Foreskin melanocyte (primary cell): ENCODE measurements at places on chromosomes 2 and 18.

- no peak for DNase-seq
Observed at GRCh38 chr2:167258712-167259111, 370.4 kb downstream of the XIRP2 start.

- no peak for DNase-seq
Observed at GRCh38 chr2:175318542-175318941, 137.0 kb upstream of the ATP5MC3 start.

- peak; percentile 14 for DNase-seq
Observed at GRCh38 chr2:96470636-96471035, 34.5 kb downstream of the NEURL3 start.

GRCh38 chr2:223692191-223692947, 90.2 kb upstream of the SCG2 start:
- peak; percentile 52 for DNase-seq

DNA sequence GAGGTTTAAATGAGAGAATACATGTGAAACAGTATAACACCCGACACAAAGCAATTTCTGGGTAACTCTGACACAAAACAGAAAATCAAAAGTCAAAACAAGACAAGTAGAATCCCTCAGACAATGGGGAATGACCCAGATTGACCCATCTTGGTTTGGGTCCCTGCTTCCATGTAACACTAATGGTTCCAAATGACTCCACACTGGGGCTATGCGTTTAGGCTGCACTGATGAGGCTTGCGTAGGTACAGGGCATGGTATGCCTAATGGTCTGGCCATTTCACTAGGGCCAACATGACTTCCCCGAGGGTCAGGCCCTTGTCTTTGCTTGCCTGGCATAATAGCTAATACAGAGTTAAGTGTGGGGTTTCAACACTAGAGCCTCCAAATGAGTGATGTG, 27.2 kb upstream of the NFE2L2 start:
- DNase-seq, result no peak

DNA sequence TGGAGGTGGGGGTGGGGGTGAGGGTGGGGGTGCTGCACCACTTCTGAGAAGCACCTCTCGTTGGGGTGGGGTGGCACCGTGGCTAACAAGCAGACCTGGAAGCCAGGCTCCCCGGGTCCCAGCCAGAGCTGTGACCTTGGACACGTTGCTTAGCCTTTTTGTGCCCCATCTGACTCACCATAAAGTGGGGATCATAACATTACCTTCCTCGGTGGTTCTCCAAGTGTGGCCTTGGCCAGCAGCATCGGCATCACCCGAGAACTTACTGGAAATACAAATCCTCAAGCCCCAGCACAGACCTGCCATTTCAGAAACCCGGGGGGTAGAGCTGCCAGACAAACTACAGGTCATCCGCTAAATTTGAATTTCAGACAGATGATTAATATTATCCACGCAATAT, 58.7 kb upstream of the SLC66A3 start:
- DNase-seq, result no peak

DNA sequence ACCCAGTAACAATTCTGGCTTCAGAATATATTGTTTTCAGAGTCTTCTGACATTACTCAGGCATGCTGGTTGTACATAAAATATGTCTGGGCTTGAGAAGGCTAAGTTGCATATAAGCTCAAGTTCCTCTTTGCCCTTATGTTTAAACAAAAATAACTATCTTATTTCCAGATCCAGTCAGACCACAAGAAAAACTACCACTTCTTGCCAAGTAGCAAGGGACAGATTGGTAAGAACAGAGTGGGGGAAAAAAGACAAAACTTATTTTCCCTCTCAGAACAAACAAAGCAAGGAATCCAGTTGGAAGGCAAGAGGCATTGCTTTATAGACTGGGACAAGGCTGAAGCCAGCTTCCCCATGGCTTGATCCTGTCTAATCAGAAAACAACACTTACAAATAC, 1036.7 kb upstream of the CELF4 start:
- no peak for DNase-seq

DNA sequence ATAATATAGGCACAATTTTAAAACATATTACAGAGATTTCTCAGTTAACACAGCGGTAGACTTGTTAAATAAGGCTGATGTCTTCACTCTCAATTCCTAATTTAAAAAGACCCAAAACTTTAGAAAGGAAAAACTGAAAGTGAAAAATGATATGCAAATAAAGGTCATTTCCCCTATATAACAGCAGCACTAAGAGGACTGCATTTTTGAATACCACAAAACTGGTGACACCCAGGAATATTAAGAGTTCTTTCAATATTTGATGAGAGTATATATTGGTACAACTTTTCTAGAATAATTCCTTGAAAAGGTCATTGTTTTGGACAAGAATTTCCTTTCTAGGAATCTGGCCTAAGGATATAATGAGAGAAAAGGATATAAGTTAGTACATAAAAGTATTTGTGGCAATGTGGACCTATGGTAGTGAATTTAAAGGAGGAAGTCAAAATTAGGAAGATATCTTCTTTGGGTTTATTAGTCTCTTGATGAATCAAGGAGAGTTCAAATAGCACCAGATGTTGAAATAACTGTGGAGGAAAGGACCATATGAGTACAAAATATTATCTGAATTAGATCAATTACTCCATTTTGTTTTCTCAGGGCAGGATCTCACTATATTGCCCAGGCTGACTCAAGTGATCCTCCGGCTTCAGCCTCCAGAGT, 70.3 kb downstream of the TMEM237 start:
- peak; percentile 18 for DNase-seq

- no peak for DNase-seq
Observed at GRCh38 chr2:144217853-144218633, 301.9 kb downstream of the ZEB2 start.

DNA sequence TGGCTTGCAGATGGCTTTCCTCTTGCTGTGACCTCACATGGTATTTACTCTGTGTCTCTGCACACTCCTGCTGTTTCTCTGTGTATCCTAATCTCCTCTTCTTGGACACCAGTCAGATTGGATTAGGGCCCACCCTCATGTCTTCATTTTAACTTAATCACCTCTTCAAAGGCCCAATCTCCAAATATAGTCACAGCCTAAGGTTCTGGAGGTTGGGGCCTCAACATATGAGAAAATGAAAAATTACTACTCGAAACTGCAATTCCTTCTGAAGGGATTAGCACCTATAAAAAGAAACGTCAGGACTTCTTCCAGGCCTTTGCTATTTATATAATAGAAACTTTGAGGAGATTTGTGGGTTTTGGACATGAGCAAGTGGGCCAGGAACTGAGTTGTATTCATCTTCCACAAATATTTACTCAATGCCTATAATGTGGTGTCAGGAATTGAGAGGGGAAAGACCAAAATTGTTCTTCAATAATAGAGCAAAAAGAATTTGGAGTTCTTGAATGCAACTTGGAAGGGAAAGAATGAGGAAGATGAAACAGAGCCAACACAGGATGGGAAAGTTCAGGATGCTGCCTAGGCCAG, 270.0 kb upstream of the FN1 start:
- DNase-seq, result no peak

DNA sequence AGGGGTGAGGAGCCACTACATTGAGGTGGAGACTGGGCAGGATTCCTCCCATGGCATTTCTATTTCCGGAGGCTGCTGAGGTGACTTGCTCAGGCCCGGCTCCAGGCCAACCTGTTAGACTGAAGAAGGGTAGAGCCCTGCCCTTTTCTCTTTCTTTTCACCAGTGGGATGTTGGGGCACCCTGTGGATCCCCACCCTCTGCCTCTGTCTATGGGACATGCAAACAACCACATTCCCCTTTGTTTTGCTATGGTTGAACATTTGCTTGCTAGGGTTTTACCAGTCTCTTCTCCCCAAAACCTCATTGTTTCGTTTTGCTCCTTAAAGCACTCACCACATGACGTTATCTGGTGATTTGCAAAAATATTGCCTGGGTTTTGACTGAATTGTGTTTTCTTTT, 183.3 kb downstream of the ARL4C start:
- DNase-seq, result no peak

DNA sequence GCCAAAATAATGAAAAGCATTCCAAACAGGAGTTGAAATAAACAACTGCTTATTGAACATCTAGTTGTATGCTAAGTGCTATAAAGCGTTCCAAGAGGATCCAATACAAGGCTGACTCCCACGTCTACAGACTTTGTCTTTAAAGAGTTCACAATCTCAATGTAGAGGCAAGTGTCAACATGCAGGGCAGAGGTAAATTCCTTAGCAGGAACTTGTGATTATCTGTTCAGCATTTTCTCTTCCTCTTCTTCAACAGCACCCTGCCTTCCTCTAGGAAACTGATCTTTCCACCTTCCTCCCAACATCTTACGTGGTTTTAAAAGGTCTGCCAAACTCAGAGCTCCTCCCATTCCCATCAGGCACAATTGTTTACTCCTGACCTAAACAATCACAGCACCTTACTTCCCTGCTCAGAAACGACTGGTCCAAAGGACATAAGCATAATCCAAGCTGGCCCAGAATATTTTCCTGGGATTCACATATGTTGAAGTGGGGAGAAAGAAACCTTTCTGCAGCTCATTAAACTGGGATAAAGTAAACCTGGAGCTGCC, 83.9 kb downstream of the ITSN2 start:
- no peak for DNase-seq

- DNase-seq, result no peak
Observed at GRCh38 chr18:26457611-26458353, 90.6 kb downstream of the KCTD1 start.

DNA sequence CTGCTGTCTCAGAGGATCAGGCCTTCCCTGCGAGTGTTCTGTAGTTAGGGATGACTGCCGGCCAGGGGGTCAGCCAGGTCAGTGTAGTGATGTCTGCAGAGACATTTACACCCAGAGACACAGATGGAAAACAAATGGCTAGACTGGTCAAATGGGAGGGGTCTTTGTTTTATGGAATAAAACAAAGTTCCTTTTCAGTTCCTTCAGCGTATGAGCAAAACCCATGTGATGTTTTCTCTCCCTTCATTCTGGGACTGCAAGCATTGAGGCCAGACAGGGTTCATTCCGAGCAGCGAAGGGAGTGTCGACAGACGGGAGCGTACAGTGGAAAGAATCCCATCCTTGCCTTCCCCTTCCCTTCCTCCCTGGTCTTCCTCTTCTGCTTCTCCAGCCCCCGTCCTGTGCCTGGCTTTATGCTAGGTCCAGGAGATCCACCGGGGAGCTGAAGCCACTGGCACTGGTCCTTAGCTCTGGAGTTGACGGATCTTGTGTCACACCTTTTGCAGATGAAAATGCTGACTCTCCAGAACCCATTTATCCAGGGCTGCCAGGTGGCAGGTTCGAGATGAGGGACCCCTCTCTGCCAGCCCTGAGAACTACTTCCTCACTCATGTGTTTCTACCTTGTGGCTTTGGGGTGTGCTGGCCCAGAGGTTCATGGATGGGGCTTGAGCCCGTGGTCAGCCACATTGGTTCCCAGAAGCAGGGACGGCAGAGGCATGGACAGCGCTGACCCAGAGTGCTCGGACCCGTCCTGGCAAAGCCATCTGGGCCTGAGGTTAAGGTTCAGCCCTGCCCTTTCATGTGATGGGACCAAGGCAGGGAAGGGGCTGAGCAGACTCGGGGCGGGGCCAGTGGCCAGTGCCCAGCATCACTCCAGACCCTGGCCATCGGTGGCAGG, 24.2 kb downstream of the ITGB1BP1 start:
- peak; percentile 97 for DNase-seq

DNA sequence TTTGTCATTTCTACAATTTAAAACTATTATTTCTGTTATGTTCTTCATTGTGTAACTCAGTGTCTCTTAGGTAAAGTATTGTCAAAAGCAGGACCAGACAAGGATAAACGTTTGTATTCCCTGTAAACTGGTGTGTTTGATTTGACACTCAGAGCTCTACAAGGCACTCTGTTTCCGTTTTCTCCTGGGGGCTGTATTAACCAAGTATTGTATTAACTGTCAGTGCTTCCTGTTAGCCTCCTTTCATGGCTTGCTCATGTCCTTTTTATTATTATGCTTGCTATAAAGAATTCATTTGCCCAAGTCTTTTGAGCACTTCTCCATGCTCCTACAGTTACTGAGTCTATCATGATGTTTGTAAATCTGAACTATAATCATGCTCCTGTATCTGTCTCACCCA, 323.7 kb downstream of the LPIN1 start:
- DNase-seq, result no peak

DNA sequence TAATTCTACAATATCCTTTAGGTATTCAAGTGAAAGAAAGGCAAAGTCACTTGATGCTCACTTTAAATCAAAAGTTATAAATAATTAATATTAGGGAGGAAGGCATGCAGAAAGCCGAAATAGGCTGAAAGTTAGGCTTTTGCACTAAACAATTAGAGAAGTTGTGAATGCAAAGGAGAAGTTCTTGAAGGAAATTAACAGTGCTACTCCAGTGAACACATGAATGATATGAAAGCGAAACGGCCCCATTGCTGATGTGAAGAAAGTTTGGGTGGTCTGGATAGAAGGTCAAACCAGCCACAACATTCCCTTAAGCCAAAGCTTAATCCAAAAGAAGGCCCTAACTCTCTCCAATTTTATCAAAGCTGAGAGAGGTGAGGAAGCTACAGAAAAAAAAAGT, 103.1 kb upstream of the CXCR4 start:
- DNase-seq, result no peak

- DNase-seq, result no peak
Observed at GRCh38 chr2:138893746-138894145, 113.6 kb upstream of the NXPH2 start.

DNA sequence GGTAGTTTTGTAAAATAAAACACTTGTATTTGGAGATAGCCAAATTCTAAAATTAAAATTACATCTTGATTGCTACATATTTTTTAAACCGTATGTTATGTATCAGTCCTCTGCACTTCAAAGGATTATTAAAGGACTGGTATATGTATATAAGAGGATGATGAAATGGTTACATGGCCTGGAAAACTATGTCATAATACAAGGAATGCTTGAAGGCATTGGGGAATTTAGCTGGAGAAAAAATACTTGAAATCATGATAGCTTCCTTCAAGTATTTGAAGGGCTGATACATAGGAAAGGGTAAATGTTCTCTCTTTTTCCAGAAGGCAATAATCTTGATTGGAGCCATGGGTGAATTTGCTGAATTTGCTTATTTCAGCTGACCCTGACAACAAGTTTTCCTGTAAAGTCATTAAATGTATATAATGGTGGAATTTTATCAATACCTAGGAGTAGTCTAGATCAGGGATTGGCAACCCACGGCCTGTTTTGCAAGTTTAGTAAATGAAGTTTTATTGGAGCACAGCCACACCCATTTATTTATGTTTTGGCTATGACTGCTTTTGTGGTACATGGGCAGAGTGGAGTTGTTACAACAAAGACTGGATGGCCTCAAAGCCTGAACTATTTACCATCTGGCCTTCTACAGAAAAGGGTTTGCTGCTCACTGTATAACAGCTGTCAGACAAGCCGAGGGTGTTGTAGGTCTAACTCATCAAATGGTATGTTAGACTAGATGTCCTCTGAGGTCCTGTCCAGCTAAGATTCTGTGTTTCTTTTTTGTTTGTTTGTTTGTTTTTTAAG, 34.4 kb downstream of the ACYP2 start:
- DNase-seq, result no peak
